ENCODE measurements at places on chromosomes 13 and 19.
A peak's percentile ranks its signal among the peaks of the same experiment; 100 is the strongest.

- no peak for DNase-seq
Observed at GRCh38 chr13:35824395-35824794, 306.8 kb downstream of the DCLK1 start.

DNA sequence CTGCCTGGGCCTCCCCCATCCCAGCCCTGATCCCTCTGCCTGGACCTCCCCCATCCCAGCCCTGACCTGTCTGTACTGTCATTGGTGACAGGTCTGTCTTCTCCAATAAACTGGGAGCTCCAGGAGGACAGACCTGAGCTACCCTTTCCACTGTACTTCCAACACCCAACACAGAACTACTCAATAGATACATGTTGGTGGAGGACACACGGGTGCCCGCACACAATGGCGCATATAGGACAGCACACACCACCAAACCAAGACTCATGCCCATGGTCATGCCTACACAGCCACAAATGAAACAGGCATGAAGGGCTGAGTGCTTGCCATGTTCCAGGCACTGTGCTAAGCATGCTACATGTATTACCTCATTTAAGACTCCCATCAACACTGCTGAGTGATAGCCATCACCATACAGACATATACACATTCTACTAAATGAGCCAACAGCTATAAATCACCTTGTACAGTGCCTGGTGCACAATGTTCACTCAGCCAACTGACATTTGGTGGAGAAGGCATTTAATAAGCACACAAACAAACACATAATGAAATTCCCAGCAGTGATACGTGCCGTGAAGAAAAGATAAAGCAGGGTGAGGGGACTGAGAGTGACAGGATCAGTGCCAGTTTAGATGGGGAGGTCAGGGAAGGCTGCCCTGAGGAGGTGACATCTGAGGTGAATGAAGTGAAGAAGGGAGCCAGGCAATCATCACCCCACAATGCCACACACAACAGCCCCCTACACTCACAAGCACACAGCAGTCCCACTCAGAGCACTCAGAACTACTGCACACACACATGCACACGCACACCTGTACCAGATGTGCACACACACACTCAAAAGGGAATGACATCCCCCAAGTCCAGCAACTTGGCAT is 857 bp downstream of the POU2F2 start:
- DNase-seq = no peak

- no peak for DNase-seq
Observed at GRCh38 chr19:10852098-10852800, 4.0 kb downstream of the C19orf38 start.

- no peak for DNase-seq
Observed at GRCh38 chr13:106835477-106835876, 267.5 kb upstream of the ARGLU1 start.

DNA sequence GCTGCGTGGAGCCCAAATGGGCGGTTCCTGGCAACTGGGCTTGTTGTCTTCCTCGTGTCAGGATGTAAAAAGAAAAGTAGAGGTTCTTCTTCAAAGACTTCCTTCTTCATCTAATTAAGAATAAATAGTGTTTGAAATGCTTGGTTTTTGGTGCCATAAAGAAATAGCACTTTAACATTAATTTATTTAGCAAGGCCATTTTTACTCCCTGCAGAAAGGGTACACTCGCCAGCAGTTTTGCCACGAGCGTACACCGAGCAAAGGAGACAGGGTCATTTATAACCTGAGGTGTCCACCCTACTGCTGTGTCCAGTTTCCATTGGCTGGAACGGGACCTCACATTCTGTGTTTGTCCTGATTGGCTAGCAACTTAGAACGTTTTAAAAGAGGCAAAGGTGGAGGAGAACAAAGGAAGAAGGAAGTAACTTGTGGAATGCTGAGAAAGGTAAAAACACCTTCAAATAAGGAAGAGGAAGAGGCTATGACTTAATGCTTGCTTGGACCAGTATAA is 21.8 kb upstream of the OR10H1 start:
- DNase-seq = no peak

GRCh38 chr13:49777746-49778614 is 14.5 kb downstream of the KPNA3 start:
- no peak for DNase-seq

DNA sequence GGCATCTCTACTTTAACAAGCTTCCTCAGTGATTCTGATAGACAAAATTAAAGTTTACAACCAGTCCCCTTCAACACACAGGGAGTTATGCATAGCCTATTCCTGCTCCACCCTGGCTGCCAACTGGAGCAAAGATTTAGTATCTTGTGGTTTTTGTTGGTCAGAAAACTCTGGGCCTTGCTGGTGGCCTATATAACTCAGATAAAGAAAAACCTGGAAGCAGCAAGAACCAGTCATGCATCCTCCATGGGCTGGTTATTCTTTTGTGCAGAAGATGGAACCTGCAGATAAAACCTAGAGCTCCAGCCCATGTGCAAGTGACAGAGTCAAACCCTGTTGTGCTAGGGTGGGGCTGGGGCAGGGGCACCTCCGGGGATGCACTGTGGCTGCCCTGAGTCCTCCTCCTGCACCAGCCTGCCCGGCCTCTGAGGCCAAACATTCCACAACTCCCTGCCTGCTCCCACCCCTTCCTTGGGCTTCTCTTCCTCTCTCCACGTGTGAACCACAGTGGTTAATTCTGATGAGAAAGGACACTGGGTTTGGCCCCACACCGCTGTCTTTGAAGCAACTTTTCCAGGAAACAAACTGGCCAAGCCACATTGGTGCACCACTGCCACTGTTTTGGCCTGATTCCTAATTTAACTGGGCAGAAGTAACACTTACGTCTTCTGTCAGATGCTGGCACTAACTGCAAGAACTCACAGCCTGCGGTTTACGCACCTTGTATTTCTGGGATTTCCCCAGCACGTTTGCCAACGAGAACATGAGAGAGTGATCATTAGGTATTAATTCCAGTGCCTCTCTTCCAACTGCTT is 23.3 kb upstream of the GGACT start:
- no peak for DNase-seq

- no peak for DNase-seq
Observed at GRCh38 chr13:111263566-111263965, 56.9 kb upstream of the TEX29 start.

GRCh38 chr13:30857018-30857417 is 49.1 kb upstream of the MEDAG start:
- DNase-seq = no peak

DNA sequence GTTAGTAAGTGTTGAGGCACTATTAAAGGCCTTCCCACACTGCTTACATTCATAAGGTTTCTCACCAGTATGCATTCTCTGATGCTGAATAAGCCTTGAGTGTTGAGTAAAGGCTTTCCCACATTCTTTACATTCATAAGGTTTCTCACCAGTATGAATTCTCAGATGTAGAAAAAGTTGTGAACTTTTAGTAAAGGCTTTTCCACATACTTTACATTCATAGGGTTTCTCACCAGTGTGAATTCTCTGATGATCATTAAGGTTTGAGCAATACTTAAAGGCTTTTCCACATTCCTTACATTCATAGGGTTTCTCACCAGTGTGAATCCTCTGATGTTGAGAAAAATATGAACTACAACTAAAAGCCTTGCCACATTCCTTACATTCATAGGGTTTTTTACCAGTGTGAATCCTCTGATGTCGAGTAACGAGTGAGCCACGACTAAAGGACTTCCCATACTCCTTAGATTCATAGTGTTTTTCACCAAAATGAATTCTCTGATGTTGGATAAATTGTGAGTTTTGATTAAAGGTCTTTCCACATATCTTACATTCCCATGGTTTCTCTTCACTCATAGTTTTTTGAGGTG is 24.2 kb downstream of the ZNF829 start:
- DNase-seq = no peak

- peak; percentile 69 for DNase-seq
Observed at GRCh38 chr19:3821857-3822364, 35.7 kb upstream of the MATK start.

GRCh38 chr19:53183146-53183764 is 9.9 kb downstream of the ZNF665 start:
- no peak for DNase-seq

GRCh38 chr13:30829145-30829832 is 76.8 kb upstream of the MEDAG start:
- no peak for DNase-seq

DNA sequence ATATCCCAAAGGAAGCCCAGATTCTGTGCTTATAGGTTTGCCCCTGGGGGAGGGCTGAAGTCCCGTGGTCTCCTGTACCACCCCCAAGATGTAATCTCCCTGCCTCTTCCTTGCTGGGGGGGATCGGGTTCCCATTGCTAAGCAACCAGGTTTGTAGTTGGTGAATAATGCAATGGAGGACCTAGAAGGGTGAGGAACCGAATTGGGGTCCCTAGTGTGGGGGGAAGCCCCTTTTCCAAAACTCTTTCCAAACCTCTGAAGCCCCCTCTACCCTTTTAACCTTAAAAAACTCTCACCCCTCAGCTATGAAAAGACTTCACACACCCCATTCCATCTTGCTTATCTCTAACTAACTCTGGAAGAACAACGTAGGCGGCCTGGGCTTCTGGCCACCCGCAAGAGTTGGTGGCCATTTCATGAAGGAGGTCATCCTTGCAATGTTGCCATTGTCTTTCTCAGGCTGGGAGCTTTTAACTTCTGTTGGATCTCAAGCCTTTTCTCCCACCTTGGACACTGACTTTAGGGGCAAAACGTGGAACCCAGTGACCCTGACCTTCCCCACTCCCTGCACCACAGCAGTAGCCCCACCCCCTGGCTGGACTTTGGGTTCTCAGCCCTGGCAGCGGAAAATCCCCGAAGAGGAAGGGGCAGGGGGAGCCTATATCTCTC is 661 bp downstream of the PALM3 start:
- DNase-seq = no peak

GRCh38 chr13:105817498-105817897 is 718.0 kb downstream of the EFNB2 start:
- DNase-seq = no peak

GRCh38 chr13:30818323-30818960 is 83.1 kb downstream of the ALOX5AP start:
- DNase-seq = no peak

- DNase-seq = no peak
Observed at GRCh38 chr19:2906631-2907195, 6.0 kb downstream of the ZNF57 start.

- no peak for DNase-seq
Observed at GRCh38 chr19:5586300-5587070, 18.7 kb upstream of the TINCR start.

GRCh38 chr19:3556978-3557460 is 367 bp downstream of the MFSD12 start:
- no peak for DNase-seq

- no peak for DNase-seq
Observed at GRCh38 chr13:38697628-38698333, 10.9 kb downstream of the FREM2 start.

DNA sequence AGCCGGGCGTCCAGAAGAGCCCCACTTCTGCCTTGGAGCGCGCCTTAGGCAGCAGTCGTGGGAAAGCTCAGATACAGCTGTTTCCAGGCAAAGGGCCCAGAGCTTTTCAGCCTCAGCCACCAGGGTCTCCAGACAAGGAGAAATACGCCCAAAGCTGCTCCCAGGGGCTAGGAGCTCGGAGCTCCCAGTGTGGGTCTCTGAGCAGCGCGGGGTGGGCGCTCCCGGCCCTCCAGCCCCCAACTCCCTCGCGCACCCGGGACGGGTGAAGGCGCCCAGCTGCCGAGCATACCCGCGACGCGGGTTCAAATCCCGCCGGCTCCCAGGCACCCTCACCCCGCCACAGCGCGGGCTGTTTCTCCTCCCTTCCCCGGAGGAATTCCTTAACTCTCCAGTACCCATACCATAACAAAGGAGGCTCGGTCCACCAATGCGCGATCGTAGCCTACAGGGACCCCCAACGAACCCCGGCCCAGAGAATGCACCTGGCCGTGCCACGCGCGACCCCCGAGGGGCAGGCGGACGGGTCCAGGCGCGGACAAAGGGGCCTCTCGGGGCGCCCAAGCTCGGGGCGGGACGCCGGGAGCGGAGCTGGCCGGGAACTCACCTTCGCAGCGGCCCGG is 507 bp downstream of the COL4A1 start:
- peak; percentile 37 for DNase-seq

DNA sequence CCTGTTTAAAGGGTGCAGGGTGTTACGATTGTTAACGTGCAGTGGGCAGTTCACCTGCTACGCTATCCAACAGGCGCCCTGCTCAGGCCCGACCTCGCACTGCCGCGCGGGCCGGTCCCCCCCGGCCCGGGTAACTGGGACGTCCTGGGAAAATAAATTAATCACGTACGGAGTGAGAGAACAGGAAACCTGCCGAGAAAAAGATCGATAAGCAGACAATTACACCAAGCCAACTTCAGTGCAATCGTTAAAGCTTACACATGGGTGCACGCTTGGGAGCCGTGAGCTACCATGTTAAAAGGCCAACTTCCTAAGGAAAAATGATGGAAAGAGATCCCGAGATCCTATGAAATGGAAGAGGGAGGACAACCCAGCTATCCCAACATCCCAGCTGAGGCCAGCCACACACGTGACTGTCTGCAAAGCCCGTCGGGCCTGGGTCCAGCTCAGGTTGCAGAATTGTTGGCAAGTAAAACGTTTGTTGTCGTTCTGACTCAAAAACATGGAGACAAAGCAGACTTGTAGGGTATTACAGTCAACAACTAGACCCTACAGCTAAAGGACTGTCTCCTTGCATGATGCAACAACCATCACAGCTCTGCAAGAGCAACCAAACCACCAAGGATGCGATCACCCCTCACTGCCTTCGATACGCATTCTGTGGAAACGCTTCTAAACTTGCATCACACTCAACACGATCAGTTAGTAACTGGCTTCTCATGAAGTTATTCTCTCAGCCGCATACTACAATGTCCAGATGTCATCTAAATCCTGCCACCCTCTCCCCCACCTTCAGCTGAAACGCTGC is 741 bp upstream of the TUBGCP3 start:
- no peak for DNase-seq

DNA sequence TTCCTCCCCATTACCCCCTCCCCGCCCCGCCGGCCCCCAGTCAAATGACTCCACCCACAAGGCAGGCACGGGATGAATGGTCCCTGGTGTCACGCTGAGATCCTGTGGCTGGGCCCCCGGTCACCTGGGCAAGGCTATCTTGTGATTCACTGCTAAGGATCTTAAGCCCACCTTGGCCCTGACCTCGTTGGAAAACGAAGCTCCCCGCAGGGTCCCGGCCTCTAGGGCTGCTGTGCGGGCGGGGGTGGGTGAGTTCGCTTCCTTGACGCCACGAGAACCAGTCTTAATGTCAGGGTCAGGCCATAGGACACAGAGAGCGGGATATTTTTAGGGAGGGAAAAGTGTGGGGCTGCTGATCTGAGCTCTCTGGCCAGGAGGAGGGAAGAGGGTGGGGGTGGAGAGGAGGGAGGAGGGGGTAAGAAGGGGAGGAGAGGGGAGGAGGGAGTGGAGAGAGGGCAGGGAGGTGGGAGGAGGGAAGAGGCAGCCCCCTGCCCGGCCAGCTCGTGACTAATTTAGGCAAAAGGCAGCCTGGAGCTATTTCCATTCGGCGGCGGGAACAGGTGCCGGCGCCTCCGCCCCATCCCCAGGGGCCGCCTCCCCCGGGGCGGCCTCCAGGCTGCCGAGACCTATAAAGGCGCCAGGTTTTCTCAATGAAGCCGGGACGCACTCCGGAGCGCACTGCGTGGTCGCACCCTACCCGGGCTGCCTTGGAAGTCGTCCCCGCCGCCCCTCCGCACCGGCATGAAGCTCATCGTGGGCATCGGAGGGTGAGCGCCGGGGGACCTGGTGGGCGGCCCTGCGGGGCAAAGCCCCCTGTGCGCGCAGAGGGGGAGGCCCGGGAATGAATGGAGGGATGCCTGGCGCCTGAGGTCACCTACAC is at the start of gene NMRK2:
NMRK2 (plus strand) TSS at position 139 of the 880 bp plus-strand sequence; CDS start at position 742, 603 bp downstream.
- DNase-seq = no peak
